ENCODE measurements at places on chromosomes 7 and 10.

DNA sequence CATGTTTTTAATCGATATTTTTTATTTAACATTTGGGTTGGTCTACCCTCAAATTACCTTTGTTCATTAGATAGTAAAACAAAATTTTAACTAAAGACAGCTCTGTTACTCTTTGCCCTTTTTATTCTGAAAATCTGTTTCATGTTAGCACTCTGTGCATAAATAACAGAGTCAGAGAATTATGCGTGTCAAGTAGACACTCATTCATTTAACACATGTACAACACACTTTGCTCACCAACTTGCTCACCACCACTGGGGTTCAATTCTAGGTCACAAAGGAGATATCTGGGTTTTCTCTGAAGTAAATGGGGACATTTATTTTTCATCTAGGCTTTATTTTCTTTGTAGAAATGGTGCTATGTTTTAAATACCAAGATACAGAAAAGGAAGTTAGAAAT lies 457.4 kb upstream of the SEMA3D start:
- DNase-seq = no peak

DNA sequence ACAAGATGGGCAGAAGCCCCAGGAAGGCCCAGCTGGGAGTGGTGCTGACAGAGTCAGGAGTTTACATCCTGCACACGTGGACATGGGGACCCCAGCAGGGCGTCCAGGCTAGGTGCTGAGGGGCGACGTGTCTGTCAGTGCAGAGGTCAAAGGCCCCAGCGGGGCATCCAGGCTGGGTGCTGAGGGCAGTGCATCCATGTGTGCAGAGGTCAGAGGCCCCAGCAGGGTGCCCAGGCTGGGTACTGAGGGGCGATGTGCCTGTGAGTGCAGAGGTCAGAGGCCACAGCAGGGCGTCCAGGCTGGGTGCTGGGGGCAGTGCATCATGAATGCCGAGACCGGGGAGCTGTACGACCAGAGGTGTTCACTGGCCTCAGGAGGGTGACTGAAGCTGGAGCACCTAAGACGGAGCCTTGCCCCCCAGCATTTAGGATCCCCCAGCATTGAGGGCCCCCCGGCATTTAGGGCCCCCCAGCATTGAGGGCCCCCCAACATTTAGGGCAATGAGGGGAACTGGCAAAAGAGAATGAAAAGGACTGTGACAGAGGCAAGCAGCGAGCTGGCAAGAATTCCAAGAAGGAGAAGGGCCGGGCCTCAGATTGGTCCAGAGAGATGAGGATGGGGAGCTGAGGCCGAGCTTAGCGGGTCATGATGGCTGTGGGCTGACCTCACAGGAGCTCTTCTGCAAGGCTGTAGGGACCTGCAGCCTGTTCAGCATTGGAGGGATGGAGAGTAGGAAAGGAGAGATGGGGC lies 474.9 kb downstream of the PTPRN2 start:
- no peak for DNase-seq

DNA sequence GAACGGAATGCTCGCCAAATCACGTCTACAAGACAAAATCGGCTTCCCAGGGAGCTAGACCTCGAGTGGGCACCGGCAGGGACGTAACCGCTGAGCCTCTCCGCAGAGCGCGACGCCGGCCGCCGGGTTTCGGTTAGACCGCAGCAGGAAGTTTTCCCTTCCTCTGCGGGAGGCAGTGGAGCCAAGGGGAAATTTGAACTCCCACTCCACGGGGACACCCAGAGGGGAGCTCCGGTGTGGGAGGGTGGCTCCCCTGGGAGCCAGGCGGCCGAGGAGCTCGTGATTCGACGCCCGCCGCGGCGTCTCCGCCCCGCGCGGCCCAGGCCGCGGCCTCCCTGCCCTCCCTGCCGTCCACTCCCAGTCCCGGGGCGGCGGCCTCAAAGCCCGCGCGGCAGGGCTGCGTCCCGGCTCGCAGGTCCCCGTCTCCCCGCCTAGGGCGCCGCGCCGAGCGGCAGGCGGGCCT lies 426 bp downstream of the SYPL1 start:
- DNase-seq = peak; percentile 76

DNA sequence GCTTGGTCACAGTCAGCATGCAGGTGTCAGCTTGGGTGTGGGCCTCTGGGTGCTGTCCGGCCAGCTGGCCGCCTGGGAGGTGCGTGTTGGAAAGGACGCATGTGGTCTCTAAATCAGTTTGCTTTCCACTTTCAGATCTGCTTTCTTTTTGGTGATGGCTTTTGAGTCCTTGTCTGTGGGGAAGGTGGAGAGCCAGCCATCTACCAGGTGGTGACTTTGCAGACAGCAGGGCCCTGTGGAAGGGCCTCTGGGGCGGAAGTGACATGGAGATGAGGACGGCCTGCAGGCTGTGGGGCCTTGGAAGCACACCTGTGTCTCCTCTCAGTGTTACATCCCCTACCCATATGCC lies 59.4 kb downstream of the WDR37 start:
- DNase-seq = no peak

- DNase-seq = no peak
These were observed 19.2 kb upstream of the C10orf67 start for GRCh38 chr10:23363793-23364135.

DNA sequence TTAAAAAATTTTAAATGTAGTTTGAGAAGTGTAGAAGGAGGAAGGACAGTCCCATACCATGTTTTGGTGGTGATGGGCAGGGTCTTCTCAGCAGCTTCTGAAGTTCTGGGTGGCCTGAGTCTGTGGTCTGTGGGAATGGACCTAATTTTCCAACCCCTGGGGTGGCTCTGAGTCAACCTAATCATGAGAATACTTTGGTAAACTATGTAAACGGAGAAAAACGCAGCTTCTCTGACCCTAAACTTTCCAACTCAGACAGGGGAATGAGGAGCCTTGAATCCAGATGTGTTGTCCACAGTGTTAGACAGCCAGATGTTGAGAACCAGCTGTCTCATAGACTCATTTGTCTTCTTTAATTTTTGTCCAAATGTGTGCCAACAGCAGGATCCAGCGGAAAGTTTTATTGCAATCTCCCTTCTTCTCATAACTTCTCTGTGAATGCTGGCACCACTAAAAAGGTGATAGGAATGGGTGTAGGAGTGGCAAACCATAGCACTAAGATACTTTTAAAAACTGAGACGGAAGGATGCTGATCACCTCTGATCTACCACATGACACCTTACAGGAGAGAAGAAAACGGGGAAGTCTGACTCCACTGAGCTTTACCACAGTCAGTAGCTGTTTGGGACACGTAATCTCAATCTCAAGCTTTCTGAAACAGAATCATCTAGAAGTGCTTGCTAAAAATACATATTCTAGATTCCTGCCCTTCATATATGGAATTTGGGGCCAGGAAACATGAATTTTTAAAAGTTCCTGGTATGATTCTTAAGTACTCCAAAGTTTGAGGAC lies 90.5 kb upstream of the PHYHIPL start:
- DNase-seq = no peak

DNA sequence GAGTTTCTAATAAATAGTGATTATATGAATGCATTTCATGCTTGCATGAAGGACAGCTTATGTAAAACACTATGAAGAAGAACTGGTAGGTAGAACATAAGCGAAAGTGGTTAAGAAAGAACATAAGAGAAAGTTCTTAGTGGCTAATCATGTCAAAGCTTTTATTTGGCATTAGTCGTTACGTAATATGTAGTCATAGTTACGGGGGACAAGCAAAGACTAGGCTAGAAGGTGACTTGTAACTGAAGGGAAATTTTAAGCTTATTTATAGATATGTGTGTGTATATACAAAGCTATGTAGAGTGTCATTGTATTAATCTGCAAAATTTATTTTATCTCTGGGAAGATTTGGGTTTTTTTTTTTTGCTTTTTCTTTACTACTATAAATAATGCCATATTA lies 36.9 kb downstream of the CAPZA2 start:
- DNase-seq = peak; percentile 75

DNA sequence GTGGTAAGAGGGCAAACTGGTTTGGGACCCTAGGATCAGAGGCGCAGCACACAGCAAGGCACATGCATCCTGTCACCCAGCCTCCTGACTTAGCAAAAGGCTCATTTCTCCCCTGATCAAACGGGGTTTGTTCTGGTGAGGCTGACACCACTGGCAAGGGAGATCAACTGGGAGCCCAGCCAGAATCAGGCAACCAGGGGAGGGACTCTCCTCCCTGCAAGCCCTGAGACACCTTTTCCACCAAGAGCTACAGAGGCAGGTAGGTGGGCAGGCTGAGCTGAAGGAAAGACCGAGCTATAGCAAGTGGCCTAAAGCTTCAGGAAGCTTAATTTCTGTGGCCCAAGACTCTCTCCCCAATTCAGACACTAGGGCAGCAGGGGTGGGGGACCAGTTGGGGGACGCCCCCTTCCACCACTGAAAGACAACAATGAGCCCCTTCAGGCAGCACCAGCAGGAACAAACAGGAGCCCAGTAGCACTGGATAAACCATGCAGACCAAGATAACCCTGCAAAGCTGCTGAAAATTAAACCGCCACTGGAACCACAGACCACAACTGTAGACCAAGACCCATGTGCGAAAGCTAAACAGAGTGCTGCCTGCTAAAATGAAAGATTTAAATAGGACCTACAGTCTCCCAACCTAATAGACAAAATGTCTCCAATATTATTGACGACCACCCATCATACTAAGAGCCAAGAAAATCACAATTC lies 27.1 kb upstream of the SAR1A start:
- DNase-seq = no peak

DNA sequence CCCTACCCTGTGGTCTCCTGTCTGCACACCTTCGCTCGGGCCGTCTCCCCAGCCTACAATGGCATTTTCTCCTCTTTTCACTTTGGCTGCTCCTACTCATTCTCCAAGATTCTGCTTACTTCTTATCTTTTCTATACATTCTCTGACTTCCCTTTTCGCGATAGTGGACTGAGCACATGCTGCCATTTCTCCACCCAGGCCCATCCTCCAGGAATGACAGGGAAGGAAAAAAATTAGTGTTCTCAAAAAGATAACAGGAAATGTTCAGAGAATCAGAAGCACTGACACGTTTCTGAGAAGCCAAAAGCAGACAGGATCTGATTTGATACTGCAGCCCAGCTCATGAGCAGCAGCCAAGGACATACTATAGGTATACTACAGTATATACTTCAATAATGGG lies 6.4 kb upstream of the ANXA11 start:
- no peak for DNase-seq

GRCh38 chr7:117068511-117069145 lies 115.3 kb downstream of the ST7 start:
- no peak for DNase-seq

GRCh38 chr10:78250313-78251015 lies 216.8 kb downstream of the RPS24 start:
- DNase-seq = peak; percentile 77

- DNase-seq = no peak
These were observed 51.0 kb upstream of the NOBOX start for GRCh38 chr7:144454256-144455039.

- no peak for DNase-seq
These were observed 19.4 kb downstream of the SPOCK2 start for GRCh38 chr10:72068901-72069446.

DNA sequence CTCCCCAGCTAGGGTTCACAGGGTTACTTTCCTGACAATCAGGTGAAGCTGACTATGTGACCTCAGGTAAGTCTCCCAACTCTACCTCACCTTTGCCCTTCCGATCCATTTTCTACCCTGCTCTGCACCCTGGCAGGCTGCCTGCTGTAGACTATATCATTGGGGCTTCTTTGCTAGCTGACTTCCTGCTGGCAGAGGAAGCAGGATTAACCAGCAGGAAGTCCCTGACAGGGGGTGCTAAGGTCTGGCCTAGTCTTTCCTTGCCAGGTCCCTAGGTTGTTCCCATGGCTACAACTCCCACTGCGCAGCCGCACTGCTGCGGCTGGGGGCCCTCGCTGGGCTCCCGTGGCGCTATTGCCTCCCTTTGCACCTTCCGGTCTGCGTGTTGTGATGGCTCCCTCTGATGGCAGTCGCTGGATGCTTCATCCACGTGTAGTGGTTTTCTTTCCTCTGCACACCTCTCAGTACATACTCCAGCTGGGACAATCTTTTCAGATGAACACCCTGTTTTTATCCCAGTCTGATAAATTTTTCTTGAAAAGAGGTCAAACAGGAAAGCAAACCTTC lies 365.9 kb downstream of the REEP3 start:
- DNase-seq = no peak

DNA sequence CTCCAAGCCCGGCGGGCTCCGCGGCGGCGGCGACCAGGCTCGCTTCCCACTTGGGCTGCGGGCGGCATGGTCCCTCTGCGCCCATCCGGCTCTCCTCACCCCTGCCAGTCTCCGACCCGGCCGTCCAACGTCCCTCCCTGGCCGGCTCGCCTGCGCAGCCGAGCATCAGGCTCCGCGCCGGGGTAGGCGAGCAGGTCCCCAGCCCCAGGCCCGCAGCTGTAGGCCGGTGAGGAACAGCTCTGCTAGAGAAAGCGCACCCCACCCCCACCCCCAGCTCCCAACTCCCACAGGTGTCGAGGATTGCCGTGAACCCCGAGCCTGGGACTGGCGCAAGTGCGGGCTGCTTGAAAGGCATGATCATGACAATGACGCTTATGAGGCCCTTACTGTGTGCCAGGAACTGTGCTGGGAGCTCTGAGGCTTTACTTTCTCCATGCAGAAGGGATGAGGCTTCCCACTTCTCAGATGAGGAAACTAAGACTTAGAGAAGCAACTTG lies 20.8 kb upstream of the PAX2 start:
- no peak for DNase-seq

GRCh38 chr7:18496341-18496700 lies 772 bp downstream of the HDAC9 start:
- no peak for DNase-seq

GRCh38 chr10:127947211-127947610 lies 40.3 kb downstream of the PTPRE start:
- DNase-seq = no peak

DNA sequence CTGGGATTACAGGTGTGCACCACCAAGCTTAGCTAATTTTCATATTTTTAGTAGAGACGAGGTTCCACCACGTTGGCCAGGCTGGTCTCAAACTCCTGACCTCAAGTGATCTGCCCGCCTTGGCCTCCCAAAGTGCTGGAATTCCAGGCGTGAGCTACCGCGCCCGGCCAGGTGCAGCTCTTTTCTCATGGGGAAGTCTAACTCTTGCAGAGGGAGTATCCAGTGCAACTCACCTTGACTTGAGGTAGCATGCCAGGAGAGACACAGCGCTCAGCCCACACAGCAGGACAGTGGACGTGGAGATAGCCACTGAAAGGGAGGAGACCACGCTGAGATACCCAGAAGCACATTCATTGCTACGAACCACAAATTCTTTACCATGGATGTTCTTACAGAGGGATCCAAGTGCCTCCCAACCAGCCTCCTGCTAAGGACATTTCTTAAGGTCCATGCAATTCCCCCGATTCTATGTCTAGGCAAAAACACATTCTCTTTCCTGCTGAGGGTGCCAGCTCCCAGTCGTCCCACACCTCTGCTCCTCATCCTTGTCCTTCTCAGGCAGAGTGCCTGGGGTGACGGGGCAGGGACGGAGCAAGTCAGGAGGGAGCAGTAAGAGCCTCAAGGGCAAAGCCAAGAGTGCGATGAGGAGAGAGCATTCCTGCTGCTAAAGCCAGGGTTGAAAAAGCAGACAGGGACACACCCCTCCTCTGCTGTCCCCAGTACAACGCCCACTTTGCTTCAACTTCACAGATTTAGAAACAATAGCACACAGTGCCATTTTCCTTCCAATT lies 21.0 kb downstream of the IL15RA start:
- no peak for DNase-seq

Measured in inflammatory macrophage treated with lipopolysaccharide for 4 hours (primary cell).